Right atrium auricular region (tissue), 2 donors: ENCODE measurements at places on chromosomes 2 and 18. TPM values are rescaled to one million over a fixed set of nuclear protein-coding genes. Genes with fewer than 3 reads are reported as not detected.

- DNase-seq = no peak
These were observed 21.5 kb downstream of the KLF7 start for GRCh38 chr2:207144173-207144785.

DNA sequence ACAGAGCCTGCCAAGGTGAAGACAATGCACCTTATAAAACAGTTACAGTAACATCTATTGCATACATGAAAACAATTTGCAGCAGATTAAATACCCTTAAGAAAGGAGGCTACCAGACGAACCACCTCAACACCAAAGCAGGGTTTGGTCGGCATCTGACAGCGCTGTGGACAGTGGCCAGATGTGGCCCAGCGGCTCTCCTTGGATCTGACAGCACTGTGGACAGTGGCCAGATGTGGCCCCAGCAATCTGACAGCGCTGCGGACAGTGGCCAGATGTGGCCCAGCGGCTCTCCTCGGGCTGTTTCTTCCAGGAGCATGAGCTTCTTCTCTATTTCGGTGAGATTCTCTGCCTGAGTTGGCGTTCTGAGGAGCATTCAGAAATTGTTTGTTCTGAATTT, 211.6 kb downstream of the ANKRD30B start:
- peak; percentile 13 for DNase-seq

GRCh38 chr2:9753665-9754531, 89.4 kb upstream of the TAF1B start:
- no peak for DNase-seq

The HRH4 gene
- total RNA-seq = not detected

DNA sequence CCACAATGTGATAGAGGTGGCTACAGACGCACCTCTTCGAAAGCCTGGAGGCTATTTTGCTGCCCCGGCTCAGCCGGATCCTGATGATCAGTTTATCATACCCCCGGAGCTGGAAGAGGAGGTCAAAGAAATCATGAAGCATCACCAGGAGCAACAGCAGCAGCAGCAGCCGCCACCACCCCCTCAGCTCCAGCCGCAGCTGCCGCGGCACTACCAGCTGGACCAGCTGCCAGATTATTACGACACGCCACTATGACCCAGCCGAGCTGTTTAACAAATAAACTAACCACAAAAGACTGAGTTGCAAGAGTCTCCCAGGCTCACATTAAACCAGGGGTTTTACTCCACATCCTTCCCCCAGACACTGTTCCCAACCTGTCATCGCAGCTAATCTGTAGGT, 263.8 kb downstream of the PHLPP1 start:
- DNase-seq = no peak

The COL3A1 gene
- 86.4 TPM for total RNA-seq

The UBXN2A gene
- 18.7 TPM for total RNA-seq

DNA sequence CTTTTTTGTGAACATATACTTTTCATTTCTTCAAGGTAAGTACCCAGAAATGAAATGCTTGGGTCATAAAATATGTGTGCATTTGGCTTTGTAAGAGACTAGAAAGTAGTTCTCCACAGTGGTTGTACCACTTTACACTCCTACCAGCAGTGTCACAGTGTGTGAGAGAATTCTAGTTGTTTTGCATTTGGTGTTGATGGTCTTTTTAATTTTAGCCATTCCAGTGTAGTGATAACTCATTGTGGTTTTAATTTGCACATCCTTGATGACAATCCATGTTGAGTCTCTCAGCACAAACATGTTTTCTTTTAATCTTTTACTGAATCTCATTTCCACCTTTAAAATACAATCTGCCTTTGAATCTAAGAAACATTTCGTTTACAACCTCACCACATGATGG, 402.5 kb upstream of the ETAA1 start:
- no peak for DNase-seq

The DYNAP gene
- total RNA-seq = not detected

DNA sequence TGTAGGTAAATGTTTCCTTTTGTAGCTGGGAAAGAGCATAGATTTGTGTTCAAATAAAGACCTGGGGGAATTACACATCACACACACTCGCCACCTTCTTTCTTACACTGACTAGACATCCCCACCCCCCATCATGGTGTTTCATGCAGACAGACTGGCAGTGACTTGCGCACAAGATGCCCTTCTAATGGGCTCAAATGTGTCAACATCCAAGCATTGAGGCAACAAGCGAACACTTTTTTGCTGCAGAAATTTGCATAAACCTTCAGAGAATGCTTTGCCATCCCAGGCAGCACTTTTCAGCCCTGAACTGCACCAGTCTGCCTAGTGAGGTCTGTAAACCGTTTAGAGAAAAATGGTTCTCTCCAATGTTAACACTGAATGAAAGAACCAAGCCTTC, 4.5 kb downstream of the HOXD8 start:
- DNase-seq = no peak

DNA sequence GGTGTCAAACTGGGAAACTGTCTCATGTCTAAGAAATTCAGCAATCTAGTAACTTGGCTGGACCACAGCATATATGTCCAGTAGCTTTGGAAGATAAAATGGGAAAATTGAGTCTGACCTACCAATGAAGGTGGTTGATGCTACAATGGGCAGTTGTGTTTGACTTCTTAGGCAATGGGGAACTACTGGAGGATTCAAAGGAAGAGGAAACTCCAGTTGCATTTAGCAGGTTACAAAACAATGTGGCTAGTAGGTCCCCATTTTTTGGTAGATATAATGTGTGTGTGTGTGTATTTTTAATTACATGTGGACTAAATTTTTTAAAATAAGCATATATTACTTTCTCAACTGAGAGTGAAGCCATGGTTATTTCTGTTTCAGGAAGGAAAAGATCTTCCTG, 427.7 kb downstream of the NBAS start:
- no peak for DNase-seq

DNA sequence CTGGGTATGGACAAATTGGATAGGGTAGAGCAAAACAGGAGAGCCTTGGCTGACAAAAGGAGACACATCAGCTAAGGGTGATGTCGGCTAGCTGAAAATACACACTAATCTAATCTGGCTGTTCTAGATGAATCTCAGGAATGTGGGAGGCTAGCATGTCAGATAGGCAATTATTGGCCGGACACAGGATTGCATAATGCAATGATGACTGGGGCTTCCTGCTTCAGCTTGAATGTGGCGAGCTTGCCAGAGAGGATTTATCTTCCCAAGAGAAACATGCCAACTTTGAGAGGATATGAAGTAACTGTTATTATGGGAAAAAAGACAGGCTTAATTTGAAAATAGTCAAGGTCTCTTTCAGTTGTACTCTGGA, 102.4 kb downstream of the TRIB2 start:
- DNase-seq = peak; percentile 96

The TWIST2 gene
- 6.2 TPM for total RNA-seq

DNA sequence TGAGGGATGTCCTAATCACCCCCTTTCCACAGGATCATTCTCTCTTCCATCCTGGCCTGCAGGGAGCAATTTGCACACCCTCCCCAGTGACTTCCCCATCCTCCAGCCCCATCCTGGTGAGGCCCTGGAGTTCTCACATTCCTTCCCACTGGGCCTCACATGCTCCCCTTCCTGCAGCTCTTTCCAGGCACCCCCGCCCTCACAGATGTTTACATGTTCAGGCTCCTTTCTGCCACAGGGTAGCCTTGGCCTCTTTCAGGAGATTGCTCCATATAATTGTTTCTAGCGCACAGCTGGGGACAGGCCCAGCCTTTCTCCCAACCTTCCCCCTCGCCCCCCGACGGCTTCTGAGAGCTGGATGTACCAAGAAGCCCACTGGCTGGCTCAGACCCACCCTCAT, 288.4 kb upstream of the TRIB2 start:
- DNase-seq = no peak

DNA sequence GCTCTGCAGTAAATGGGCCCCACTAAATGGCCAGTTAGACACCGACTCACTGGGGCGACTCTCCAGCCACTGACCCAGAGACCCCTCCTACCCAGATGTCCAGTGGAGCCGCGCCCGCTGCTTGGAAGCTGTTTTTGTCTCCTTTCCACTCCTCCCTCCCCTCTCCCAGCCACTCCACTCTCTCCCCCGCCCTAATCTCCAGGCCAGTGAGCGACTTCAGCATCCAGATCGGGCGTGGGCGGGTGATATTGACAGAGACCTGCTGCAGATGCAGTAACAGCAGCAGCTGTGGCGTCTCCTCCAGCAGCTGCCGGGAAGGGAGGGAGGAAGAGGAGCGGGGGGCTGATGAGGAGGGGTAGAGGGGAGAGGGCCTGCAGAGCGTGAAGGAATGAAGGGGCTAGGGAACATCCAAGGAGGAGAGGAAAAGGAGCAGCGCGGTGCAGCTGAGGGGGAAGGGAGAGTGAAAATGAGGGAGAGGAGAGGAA, at the start of gene SCN7A:
TSS of gene SCN7A (minus strand) at position 110 of the 485 bp plus-strand sequence. CDS start 16,553 bp downstream, outside the sequence.
- peak; percentile 72 for DNase-seq

DNA sequence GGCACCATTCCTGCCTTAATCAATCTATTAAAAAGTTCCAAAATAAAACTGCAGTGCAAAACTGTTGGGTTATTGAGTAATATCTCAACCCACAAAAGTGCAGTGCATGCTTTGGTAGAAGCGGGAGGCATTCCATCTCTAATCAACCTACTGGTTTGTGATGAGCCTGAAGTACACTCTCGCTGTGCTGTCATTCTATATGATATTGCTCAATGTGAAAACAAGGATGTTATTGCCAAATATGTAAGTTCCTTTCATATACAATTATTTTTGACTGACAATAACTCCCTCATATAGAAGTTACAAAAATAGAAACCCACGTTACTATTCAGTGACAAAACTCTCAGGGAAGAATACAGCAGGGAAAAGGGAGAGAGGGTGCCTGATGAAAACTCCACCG, 43.0 kb downstream of the OSGEPL1 start:
- no peak for DNase-seq

- no peak for DNase-seq
These were observed 552.0 kb upstream of the CDH2 start for GRCh38 chr18:28728891-28729290.

DNA sequence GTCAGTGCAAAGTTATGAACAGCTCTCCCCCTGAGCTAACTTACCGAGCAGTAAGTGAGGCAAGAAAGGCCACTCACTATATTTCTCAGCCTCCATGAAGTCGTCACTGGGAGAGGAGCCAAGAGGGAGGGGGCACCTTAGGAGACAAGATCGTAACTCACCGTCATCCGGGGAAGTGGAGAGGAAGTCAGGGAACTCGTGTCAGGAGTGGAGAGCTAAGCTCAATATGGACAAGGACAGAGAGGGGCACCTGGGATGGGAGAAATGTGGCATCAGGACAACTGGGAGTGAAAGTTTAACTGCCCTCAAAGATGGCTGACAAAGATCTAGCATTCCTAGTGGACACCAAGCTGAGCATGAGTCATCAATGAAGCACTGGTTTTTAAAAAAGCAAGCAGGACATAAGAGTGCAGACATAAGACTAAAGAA, 37.1 kb downstream of the BCL11A start:
- DNase-seq = peak; percentile 57

GRCh38 chr2:47888581-47889280, 17.6 kb downstream of the FBXO11 start:
- DNase-seq = no peak

DNA sequence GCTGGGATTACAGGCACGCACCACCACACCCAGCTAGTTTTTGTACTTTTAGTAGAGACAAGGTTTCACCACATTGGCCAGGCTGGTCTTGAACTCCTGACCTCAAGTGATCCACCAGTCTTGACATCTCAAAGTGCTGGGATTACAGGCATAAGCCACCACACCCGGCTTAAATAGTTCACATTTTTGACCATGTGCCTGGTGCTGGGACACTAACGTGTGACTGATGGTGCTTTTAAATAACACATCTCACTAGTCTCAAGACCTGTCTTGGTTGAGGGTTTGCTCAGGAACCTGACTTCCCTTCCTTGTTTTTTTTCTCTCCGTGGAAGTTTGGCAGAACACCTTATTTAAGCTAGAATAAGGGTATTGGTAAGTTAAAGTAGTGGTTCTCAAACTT, 8.5 kb downstream of the FMNL2 start:
- DNase-seq = no peak

- DNase-seq = no peak
These were observed 219.0 kb upstream of the DSEL start for GRCh38 chr18:67735506-67735905.

DNA sequence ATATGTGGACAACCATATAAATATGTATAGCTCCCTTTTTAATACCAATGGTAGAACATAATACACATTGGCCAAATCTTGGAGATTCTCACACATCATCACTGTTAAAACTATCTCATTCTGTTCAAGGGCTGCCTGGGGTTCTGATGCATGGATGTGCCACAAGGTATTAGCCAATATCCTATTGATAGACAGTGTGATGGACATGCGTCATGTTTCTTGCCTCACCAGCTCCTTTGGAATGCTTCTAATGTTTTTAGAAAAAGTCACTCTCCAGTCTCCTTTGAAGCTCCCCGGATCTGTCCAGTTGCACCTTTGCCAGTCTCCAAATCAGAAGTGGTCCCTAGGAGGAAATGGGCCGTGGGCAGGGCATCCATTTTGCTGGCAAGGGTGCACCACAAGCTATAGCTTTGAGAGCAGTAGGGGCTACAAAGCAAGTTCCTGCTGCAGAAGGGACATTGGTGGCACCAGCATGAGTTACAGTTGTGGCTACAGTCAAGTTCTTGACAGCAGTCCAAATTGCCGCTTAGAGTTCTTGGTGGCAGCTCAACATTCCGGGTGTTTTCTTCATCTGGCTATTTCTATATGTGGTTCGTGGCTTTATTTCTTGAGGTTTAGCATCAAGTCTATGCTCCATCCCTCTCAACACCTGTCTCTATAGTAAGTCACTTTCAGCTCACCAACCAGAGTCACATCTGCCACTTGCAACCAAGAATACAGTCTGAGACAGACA, 25.1 kb upstream of the ATRAID start:
- no peak for DNase-seq

GRCh38 chr2:238409341-238410199, 17.2 kb upstream of the ASB1 start:
- no peak for DNase-seq

The GRP gene
- total RNA-seq = not detected

- DNase-seq = peak; percentile 86
These were observed 48.0 kb downstream of the TEX44 start for GRCh38 chr2:231640641-231641111.

The LCLAT1 gene
- 13.2 TPM for total RNA-seq

The ERBB4 gene
- 22.4 TPM for total RNA-seq
